Stimulated activated CD4-positive, alpha-beta T cell treated with anti-CD3 and anti-CD28 coated beads, Interleukin-2, amount 100 ng/mL, for 24 hours (primary cell): ENCODE measurements at places on chromosomes 11 and 22.

DNA sequence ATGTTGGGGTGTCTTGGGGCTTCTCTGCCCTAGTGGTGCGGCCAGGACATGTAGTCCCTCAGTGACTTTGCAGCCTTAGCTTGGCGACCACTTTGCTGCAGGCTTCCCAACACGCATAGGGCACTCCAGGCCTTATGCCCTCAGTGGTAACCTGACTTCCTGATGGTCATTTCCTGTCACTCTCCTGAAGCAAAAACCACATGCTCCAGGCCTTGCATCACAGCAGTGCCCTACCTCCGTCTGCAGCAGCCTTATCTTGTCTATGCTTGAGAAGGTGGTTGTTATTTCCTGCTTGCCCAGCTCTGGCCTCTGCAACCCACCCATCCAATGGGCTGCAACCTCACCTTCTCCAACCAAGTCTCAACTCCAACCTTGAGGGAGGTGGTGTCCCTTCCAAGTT lies 33.4 kb upstream of the PISD start:
- no peak for DNase-seq

- no peak for DNase-seq
Observed at GRCh38 chr11:20315800-20316199, 47.7 kb upstream of the HTATIP2 start.

- no peak for DNase-seq
Observed at GRCh38 chr22:24028533-24028932, 17.4 kb downstream of the CABIN1 start.

- DNase-seq, result no peak
Observed at GRCh38 chr11:35178067-35178805, 39.3 kb downstream of the CD44 start.

DNA sequence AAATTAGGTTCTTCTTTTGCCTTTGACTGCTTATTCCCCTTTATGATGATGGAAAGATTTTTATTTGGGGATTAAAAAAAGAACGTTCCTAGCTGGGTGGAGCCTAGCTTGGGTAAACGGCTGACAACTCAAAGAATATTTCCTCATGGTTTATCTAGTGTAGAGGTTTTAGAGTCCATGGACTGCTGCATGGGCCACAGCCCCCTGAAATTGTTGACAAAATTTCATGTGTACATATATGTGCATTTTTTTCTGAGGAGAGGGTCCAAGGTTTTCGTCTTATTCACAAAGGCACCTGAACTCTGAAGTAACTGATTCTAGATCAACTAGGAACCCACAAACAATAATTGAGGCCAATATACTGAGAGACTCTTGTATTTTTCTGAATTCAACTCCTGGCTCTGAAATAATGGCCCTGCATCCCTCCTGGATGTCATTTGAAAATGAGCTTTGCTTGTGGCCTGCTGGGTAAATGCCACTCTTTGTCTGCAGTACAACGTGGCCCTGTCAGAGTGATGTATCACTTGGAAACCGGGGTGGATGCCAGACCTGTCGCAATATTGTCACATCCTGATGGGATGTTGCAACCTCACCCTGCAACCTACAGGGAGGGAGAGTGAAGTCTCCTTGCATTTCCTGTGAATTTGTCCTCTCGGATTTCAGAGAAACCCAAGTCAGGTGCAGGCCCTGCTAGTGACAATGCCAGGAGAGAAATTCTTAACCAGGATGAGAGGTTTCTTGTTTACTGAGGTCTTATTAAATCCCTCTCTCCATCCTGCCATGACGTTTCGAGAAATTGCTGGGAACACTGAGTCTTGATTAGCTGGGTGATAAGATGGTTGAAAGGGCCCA lies 33.8 kb downstream of the EHF start:
- no peak for DNase-seq

GRCh38 chr11:46981436-46981835 lies 44.9 kb downstream of the CSTPP1 start:
- no peak for DNase-seq

DNA sequence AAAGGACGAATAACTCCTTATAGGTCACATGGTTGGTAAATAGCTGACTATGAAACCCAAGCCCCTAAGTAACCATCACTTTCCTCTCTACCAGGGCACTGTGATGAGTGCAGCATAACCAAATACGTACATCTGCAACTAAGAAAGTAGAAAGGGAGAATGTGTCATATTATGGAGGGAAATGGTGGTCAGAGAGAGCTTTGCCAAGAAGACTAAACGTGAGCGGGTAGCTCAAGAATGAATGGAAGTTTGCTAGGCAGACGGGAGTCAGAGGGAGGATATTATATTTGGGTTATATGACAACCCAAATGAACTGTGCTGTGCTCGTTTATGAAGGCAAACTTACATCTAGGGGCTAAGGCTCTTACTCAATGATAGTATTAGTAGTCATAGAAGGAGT lies 537.3 kb downstream of the OPCML start:
- DNase-seq, result no peak

GRCh38 chr11:72609476-72609875 lies 64.7 kb downstream of the PDE2A start:
- DNase-seq, result no peak

- no peak for DNase-seq
Observed at GRCh38 chr11:126756421-126756820, 244.1 kb downstream of the KIRREL3 start.

DNA sequence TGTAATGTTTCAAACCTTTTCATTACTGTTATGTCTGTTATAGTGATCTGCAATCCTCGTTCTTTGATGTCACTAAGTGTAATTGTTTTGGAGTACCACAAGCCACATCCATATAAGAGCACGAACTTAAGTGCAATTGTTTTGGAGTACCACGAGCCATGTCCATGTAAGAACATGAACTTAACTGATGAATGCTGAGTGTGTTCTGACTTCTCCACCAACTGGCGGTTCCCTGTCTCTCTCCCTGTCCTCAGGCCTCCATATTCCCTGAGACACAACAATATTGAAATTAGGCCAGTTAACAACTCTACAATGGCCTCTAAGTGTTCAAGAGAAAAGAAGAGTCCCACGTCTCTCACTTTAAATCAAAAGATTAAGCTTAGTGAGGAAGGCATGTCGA lies 23.5 kb downstream of the TESMIN start:
- no peak for DNase-seq

GRCh38 chr22:29821291-29822016 lies 16.6 kb downstream of the ASCC2 start:
- DNase-seq, result no peak

- DNase-seq, result no peak
Observed at GRCh38 chr11:64887234-64887756, 8.9 kb upstream of the EHD1 start.

DNA sequence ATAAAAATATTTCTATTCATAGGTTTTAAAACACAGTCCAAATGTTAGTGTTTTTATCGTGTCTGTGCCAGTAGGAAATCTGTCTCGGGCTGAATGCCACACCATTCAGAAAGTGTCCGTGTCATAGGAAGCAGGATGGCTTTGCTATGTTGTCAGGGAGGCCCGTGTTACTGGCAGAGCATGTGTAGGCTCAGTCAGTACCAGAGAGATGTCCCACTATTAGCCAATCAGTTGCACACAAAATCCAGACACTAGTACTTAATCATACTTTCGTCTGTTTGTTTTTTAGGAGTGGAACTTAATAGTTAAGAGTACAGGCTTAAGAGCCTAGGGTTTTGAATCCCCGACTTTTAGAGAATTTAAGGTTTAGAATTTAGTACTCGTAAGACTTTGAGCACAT lies 30.2 kb upstream of the SYN3 start:
- DNase-seq, result no peak

DNA sequence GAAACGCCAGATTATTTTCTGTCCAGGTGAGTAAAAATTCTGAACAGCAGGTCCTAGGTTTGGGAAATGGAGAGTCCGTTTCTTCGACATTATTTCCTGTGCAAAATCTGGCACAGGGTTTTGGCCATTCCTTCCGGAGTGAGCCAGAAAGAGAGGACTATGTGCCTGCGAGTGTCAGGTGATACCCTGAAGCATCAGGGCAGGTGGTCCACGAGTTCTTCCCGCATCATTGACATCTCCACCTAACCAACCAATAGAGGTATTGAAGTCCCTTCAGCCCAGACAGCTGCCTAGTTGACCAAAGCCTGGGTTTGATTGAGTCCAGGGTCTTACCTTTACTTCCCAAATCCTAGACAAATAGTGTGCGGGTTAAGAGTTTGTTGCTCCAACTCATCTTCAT lies 808 bp downstream of the SNAP29 start:
- DNase-seq, result no peak

GRCh38 chr11:74325649-74326645 lies 14.5 kb upstream of the P4HA3 start:
- no peak for DNase-seq

- DNase-seq, result no peak
Observed at GRCh38 chr11:28529046-28529445, 420.9 kb downstream of the METTL15 start.

DNA sequence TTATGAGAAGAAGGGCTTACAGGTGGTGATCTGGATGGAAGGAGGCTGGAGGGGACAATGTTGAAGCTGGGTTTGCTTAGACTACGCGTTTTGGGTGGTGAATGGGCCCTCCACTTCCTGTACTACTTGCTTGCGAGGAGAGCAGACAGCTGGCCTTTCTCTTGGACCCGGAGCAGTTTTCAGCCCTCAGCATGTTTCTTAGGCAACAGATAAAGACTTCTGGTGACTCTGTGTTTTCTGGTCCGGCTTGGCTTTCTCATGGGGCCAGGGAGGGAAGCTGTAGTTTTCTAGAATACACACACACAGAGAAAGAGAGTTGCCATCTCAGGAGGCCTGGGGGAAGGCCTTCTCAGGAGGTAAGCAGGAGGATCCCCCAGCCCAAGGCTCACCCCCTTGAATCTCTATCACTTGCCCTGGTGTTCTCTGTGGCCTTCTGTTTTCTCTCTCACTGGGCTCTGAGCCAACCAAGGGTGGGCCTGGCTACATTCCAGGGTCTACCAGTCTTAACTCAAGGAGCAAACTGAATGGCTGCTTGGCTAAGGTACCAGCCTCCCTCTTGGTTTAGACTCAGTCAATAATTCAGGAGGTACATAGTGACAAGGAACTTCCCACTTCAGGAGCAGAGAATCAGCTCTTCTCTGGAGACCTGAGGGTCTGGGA lies 2.4 kb downstream of the CCS start:
- no peak for DNase-seq

DNA sequence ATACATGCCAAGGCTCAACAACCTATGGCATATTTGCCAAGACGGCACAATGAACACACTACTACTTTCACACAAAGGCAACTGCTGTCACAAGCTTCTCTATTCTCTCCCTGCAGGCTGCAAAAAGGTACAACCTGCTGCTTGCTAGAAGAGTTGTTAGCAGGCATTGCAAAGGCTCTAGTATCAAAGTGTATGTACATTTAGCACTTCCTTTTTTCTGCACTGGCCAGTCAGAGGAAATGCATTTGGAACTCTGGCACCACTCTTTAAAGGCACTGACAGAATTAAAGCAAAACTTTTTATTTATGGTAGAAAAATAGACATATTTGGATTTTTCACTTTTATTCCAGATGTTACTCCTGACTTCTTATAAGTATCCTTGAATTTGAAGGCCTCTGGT lies 125.9 kb downstream of the CWF19L2 start:
- DNase-seq, result no peak

DNA sequence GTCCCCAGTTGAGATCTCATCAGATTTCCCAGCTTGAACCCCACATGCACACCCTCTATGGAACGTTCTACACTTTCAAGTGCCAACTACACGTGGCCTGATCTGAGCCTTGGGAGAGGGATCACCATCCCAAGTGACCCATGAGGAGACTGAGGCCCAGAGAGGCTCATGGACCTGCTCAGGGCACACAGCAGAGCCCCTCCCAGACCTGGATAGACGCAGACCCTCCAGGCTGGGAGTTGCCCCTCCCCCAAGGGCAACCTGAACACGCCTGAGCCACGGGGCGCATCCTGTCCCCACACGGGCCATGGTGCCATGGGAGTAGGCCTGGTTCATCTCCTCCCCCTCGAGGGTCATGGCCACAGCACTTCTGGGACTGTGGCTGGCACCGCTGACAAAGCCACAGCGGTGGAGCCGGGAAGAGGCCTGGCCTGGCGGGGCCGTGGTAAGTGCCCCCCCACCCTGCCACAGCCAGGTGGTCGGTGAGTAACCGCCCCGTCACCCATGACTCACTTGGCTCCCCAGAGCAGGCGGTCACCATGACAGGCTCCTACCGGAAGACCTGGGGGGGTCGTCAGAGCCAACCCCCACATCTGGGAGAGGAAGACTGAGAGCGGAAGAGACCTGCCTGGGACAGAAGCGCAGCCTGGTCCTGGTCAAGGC lies 8.1 kb downstream of the WNT7B start:
- DNase-seq, result no peak
